Endothelial cell (in vitro differentiated cells): ENCODE measurements at places on chromosomes 4 and X.

DNA sequence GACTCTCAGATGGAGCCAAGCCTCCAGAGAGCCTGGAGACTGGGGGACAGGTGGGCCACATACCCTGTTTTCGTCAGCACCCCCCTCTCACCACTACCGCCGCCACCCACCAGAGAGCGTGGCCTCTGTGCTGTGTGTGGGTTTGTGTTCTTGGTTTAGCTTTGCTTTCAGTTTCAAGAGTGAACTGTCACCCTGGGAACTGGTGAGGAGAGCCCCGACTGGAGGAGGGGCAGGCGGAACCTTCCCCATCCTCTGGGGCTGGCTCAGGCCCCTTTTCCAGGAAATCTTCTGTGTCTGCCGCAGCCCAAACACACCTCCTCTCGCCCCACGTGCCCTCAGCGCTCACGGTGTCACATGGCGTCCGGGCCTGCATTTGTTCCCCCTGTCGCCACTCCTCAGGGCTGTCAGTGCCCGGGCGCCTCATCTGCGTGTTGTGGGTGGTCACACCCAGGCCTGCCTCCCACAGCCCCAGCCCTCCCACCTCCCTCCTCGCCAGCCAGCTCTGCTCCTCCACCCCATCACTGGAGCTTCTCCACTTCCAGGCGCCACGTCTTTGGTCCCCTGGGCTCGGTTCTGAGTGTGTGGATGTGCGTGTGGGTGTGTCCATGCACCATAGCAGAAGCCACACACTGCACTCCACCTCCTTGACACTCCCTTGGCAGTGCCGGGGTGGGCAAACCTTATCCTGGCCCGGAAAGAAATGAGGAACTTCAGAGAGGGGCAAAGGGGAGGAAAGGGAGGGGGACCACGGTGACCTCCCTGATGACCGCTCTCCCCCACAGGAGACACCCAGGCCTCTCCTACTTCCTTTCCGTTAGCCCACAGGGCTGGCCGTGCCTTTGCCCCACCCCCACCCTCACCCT lies 27.8 kb downstream of the ELF4 start:
- DNase-seq = no peak

DNA sequence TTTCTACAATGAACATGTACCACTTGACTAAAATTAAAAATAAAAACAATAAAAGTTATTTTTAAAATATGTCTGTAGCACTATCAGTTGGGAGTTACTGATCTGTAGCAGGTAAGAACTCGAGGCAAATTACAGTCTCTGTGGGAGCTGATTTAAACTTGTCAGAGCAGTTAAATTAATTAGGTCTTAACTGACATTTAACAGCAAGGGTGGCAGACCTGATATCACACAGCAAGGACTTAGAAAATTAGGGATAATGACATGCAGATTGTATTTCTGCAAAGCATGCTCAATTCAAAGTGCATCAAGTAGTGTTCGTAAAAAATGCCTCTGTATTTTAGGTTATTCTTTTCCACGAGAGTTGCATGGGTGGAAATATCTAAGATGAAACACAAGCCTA lies 208.9 kb downstream of the SPATA18 start:
- no peak for DNase-seq

DNA sequence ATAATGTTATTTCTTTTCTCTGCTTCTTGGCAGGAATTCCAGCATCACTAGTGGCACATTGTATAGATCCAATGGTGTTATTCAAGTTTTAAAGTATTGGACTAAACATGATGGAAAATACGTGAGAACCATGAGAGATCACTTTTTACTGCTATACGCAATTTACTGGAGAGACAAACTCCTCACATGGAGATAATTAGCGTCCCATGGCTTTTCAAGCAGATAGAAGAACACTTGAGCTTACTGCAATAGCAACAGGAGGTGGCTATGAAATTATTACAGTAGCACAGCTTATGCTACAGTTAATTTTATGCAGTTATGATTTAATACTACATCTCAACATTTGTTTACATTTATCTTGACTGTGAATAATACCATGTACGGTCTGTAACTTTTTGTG lies 11.9 kb upstream of the TMEM185A start:
- DNase-seq = no peak

GRCh38 chr4:2963966-2964471 lies 648 bp downstream of the GRK4 start:
- peak; percentile 53 for DNase-seq

GRCh38 chr4:103032574-103032973 lies 13.1 kb upstream of the SLC9B1 start:
- DNase-seq = peak; percentile 29

DNA sequence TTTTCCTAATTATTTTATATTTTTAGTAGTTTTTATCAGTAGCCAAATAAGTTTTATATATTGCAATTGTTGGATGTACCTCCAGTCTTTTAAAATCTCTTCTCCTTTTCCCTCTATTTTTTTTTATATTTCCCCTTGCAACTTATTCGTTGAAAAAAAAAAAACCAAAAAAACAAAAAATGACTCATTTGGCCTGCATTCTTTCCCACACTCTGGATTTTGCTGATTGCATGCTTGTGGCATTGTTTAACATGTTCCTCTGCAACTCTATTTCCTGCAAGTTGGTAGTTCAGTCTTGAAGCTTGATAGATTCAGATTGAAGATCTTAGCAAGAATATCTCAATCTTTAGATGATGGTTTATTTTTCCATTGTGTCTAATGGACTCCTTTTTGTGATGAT lies 260.6 kb upstream of the BOD1L1 start:
- DNase-seq = no peak

DNA sequence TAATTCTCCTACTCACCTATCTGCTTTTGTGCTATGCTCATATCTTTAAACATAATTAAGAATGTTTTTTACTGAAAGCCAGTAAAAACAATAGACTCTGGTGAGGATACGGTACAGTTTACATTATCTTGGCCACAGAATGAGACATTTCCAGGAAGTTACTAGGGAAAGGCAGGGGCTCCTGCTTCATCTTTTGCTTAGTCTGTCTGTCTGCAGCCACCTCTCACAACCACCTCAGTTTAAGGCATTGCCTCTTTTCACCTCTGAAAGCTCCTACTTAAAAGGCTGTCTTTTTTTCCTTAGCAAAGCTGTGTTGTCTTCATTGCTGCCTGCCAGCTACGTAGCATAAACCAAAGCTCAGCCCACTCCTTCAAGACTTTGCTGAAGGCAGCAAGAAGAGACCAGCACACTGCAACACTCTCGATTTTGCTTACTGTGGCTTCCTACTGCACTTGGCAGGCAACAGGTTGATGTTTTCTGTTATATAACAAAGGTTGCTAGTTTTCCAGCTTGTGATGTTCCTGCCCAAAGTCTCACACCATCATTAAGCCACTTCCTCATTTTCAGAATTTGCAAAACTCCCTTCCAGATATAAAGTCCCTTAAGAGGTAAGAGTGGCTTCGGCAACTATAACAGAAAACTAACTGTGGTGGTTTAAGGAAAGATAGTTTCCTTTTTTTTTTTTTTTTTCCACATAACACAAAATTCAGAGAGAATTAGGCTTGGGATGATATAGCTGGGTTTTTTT lies 432.9 kb downstream of the GRXCR1 start:
- DNase-seq = no peak

DNA sequence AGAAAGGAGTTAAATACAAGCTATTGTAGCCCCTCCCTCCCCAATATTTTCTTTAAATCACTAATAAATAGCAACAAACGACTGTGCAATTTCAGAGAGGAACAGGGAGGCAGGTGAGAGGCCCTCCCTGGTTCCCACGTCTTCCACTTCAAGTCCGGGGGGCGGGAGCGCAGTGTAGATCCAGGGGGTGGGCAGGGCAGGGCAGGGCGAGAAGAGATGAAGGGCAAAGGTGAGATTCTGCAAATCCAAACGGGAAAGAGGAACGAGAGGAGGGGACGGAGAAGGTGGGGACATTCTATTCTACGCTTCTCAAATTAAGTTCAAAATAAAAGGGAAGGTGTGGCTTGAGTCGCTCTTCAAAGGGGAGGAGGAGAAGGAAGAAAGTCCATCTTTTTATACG lies 6.8 kb downstream of the NKX6-1 start:
- no peak for DNase-seq

DNA sequence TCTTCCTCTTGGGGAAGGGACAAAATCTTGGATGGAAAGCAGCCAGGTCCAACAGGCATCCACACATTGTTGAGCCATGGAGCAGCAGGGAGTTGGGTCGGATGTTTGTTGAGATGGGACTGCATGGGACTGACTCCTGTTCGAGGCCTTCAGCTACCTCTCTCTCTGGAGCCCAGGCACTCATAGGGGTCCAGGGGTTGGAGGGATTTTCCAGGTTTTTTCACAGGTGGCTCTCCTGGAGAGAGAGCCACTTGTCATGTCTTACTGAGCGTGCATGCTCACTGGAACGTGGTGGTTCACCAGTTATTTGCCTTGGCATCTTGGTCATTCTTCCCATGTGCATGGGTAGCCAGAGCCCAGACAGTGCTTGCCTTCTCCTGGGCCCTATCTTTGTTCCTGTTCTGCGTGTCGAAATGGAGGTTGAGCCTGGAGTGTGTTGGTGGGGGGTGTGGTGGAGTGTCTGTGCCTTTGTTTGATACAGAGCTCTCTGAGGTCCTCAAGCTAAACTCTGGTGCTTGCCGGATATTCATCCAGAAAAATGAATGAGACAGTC lies 60.6 kb downstream of the NBDY start:
- DNase-seq = no peak

GRCh38 chr4:101065935-101066485 lies 281.3 kb downstream of the PPP3CA start:
- no peak for DNase-seq

- no peak for DNase-seq
Observed at GRCh38 chr4:77434299-77435092, 171.1 kb upstream of the CXCL13 start.

DNA sequence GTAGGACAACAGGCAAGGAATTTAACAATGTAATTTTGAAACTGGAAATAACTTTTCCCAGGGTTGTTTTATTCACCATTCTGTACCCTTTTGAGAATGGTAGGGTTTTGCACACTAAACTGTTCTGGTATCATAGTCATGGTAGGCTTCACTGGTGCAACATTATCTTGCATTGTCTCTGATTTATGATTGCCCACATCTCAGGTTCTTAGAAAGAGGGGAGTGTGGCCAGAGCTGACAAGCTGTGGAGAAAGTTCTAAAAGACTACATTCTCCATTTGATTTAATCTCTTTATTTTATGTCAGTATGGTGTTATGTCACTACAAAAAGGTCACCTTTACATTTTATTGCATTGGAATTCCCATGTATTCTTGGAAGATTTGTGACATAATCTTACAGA lies 447.3 kb downstream of the GRIA2 start:
- no peak for DNase-seq

DNA sequence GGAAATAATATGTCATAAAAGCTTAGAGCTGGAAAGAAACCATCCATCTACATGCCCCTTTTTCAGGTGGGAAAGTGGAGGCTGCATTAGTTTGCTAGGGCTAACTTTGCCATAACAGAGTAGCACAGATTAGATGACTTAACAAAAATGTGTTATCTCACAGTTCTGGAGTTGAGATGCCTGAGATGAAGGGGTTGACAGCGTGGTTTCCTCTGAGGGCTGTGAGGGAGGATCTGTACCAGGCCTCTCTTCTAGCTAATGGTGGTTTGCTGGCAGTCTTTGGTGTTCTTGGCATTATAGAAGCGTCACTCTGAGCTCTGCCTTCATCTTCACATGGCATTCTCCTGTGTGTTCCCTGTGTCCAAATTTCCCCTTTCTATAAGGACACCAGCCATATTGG lies 2.4 kb downstream of the CHRNA9 start:
- DNase-seq = no peak

DNA sequence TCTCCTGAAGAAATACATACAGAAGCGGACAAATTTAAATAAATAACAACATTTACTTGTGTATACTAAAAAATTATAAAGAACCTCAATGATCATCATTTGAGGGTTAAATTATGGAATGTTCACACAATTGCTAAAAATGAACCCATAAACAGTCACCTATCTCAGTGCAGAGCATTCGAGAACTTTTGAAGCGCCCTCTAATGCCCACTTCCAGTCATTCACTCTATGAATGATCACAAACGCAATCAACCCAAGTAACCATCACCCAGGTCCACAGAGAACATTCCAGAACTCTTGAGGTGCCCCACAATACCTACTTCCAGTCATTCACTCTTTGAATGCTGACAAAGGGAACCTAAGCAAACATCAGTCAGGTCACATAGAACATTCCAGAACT lies 103.5 kb upstream of the PLAC1 start:
- no peak for DNase-seq

GRCh38 chrX:24448762-24449250 lies 16.3 kb upstream of the PDK3 start:
- DNase-seq = no peak

- DNase-seq = no peak
Observed at GRCh38 chr4:148214529-148215166, 227.6 kb downstream of the NR3C2 start.

- no peak for DNase-seq
Observed at GRCh38 chr4:105462576-105462975, 11.3 kb downstream of the PPA2 start.

DNA sequence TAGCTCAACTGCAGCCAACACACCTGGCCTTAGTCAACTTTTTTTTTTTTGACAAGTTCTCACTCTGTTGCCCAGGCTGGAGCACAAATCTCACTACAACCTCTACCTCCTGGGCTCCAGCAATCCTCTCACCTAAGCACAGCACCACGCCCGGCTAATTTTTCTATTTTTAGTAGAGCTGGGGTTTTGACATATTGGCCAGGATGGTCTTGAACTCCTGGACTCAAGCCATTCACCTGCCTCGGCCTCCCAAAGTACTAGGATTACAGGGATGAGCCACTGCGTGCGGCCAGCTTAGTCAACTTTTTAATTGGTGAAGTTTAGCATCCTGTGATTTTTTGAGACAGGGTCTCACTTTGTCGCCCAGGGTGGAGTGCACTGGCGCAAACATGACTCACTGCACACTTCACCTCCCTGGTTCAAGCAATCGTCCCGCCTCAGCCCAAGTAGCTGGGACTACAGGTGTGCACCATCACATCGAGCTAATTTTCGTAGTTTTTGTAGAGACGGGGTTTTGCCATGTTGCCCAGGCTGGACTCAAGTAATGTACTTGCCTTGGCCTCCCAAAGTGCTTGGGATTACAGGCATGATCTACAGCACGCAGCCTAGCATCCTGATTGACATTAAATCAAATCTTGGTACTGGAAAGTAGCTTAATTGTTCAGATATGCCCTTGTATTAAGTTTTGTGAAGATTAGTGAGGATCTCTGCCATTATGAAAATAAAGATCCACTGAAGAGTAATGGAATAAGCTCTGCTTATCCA lies 8.3 kb downstream of the HNRNPDL start:
- DNase-seq = no peak

- DNase-seq = no peak
Observed at GRCh38 chr4:84547211-84547610, 35.7 kb upstream of the CDS1 start.

GRCh38 chr4:30525662-30526315 lies 194.4 kb upstream of the PCDH7 start:
- no peak for DNase-seq
